ENCODE measurements at places on chromosomes 2 and 18. TPM values are rescaled to one million over a fixed set of nuclear protein-coding genes. Genes with fewer than 3 reads are reported as not detected.

Gene ATG9A
- total RNA-seq, result 34.0 TPM

Gene CFC1
- not detected for total RNA-seq

Gene TACR1
- total RNA-seq, result not detected

Gene KCNJ13
- not detected for total RNA-seq

Gene PJVK
- total RNA-seq, result not detected

Gene PRSS56
- total RNA-seq, result not detected

Gene BOK
- 48.2 TPM for total RNA-seq

Gene POTEI
- not detected for total RNA-seq

Measured in tracheal epithelial cell (primary cell).